Activated CD8-positive, alpha-beta memory T cell treated with anti-CD3 and anti-CD28 coated beads for 1 hour (primary cell): ENCODE measurements at places on chromosomes 4 and X.

DNA sequence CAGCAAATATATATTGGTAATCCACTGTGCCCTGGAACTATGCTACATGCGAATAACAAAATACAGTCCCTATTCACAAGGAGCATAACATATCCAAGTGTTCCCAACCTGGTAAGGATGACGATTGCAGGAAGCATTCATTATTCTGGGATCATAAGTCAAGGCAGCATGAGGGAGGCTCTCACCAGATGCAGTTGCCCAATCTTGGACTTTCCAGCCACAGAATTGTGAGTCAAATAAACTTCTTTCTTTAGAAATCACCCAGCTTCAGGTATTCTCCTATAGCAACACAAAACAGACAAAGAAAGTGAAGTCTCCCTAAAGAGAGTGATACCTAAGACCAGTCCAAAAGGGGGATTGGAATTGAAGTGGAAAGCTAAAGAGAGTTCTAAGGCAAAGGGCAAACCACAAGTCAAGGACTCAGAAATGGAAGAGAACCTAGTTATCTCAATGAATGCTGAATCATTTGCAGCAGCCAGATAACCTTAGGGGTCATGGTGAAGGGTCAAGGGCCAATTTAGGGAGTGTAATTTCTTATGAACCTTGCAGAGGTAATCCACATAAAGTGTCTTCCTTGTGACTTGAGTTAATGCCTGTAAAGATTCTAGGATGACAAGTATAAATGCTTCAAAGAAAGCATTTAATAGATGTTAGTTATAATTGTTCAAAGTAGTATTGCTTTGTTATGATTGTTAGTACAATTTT lies 103.1 kb upstream of the PCDH7 start:
- DNase-seq, result no peak

GRCh38 chr4:149784018-149784417 lies 31.6 kb downstream of the IQCM start:
- DNase-seq, result no peak

DNA sequence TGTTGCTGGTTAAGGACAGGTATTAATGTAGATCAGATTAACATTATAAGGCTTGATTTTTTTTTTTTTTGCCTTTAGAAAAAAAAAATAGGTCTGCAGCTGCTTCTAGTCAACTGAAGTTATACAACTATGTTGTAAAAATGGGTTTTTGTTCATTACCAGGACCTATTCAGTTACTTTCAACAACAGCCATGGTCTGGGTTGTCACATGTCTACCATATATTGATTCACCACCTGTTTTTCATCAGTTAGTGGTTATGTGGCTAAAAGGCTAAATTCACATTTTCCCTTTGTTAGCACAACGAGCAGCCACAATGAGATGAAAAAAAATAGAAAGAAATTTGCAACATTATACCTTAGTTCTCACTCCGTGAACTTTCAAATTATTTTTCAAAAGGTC lies 45.5 kb downstream of the GLRB start:
- no peak for DNase-seq

DNA sequence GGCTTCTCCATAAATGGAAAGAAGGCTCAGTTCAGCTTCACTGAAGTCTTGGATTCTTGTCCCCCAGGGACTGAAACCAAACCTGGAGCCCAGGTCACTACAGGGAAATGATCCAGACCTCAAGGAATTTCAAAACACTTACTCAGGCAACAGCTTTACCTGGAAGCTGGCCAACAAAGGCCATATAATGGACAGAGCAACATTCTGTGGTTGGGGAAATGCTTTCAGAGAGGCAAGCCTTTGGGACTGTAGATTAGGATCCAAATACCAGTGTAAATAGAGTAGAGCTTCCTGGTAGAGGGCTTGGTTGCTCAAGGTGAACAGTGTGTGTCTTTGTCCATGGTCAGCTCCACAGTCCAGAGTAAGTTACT lies 57.0 kb upstream of the PROM1 start:
- no peak for DNase-seq

DNA sequence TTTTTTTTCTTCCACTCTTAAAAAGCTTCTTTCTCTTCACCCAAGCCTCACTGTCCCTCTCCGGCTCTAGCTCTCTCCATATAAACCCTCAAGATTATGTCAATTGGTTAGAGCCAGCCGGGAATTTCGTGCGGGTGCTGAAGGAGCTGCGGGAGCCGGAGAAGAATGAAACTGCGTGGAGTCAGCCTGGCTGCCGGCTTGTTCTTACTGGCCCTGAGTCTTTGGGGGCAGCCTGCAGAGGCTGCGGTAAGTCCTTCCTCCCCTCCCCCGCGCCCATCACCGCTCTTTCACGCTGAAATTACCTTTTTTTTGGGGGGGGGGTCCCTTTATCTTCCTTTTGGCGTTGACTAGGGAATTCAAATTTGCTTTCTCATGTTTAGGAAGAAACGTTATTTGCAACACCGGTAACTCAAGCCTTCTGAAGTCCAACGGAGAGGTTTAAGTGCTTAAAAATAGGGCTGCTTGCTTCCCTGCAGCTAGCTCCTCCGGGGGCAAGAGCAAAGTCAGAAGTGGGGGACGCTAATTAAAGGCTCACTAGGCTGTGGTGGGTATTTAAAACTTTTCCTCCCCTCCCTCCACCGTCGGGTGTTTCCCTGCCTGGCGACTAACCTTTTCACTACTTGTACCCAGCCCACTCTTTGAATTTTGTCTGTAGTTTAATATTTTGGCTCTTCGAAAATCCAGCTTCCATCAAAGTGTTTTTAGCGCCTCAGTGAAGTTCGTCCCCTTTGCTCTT lies 491 bp downstream of the COL4A5 start:
- no peak for DNase-seq

GRCh38 chr4:100519205-100519604 lies 1.4 kb upstream of the EMCN start:
- no peak for DNase-seq

GRCh38 chrX:129529685-129530281 lies 6.5 kb upstream of the SMARCA1 start:
- no peak for DNase-seq

DNA sequence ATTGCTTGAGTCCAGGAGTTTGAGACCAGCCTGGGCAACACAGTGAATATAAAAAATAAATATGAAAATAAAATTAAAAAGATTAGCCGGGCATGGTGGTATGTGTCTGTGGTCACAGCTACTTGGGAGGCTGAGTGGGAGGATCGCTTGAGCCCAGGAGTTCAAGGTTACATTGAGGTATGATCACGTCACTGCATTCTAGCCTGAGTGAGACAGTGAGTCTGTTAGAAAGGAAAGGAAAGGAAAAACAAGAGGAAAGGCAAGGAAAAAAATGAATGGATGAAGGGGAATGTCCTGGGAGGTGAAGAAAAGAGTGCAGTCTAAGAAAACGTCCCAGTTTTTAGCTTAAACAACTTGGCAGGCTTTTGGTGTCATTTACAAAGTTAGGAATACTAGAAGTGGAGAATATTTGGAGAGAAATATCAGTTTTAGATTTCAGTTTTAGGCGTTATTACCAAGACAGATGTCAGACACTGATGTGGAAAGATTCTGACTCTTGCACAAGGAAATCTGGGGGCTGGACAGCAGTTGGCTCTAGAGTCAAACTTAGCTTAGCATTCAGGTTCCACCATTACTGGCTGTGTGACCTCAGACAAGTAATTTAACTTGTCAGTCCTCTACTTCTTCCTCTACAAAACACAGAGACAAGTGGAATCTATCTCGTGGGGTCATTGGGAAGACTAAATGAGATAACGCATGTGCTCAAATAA lies 139.0 kb downstream of the TSPAN5 start:
- no peak for DNase-seq

DNA sequence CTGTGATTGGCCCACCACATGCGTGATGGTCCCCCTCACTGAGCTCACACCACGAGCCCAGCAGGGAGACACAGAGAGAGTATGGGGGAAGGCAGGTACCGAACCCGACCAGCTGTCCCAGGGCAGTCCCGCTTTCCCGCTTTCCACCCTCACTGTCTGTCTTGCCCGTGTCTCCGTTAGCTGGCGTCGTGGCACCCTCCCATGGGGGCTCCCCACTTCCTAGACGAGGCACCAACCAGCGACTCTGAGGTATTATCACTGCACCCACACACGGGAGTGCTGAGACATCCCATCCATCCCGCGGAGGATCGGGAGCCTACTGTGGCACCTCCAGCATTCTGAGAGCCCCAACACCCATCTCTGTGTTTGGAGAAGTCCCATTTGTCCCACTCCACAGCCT lies 43.0 kb upstream of the NHSL2 start:
- DNase-seq, result no peak

GRCh38 chr4:178953447-178954120 lies 1511.3 kb upstream of the AGA start:
- no peak for DNase-seq

DNA sequence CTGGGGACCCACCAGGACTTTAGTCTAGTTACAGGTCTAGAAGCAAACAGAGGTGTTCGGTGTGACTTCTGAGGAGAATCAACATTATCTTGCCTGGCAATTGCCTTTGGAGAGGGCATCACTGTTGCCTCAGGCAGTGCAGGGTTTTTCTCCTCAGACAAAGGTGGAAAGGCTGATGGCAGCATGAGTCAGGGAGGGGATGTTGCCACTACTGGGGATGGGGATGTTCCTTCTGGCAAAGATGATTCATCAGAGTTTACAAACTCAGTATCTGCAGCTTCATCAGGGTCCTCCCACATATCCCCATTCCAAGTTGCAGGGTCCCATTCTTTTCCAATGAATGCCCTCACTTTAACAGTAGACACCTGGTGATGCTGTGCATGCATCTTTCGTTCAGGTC lies 91.3 kb upstream of the GALNTL6 start:
- no peak for DNase-seq

- no peak for DNase-seq
Observed at GRCh38 chr4:151990201-151990600, 229.4 kb upstream of the GATB start.

DNA sequence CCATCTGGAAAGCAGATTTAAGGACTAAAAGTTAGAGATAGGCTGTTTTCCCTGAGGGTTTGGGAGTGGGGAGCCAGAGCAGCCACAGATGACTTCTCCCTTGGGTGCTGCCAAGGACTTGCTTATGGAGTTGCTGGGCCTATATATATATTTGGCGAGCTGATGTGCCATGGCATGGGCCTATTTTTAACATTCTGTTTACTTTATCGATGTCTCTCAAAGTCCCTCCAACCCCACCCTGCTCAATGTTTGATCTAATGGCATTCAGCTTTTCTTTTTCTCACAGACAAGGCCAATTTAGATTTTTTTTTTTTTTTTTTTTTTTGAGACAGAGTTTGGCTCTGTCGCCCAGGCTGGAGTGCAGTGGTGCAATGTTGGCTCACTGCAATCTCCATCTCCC lies 6.1 kb upstream of the CUL4B start:
- no peak for DNase-seq

DNA sequence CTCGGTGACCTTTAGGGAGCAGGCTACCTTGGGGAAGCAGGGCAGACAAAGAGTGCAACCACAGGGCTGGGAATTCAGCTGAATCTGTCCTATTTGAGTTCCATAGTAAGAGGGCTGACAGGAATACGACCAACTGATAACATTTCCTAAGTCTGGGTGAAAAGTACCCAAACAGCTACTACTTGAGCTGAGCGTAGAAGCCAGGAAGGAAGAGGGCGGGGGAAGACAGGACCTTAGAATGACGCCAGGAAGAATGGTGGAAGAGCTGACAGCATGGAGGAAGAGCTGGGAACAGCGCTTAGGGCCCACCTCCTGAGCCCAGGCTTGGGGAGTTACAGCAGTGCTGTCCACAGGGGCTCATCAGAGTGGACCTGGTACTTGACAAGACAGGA lies 14.4 kb downstream of the MECP2 start:
- DNase-seq, result no peak

GRCh38 chrX:33840176-33840575 lies 291.9 kb downstream of the FAM47A start:
- no peak for DNase-seq

GRCh38 chr4:61540944-61541343 lies 340.8 kb downstream of the ADGRL3 start:
- DNase-seq, result no peak

- DNase-seq, result no peak
Observed at GRCh38 chr4:70452946-70453345, 19.1 kb upstream of the MUC7 start.

- DNase-seq, result no peak
Observed at GRCh38 chr4:124415146-124415545, 297.4 kb downstream of the ANKRD50 start.

GRCh38 chr4:134883831-134884449 lies 682.4 kb upstream of the PABPC4L start:
- DNase-seq, result no peak

GRCh38 chr4:61401771-61402170 lies 201.6 kb downstream of the ADGRL3 start:
- DNase-seq, result no peak

DNA sequence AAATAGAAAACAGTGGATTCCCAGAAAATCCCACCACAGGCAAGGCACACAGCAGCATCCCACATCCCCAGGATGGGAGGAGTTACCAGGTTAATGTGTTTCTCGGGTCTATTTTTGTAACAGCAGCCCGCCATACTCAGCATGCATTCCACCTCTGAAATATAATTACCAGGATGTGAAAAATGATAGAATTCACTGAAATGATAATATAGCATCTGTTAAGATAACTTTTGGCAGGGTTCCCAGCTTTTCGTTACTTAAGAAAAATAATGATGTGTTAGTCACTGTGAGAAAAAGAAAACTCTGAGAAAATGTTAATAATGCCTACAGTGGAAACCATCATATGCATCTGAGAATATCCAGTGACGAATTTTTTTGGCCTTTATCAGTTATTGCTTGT lies 87.1 kb downstream of the VCX2 start:
- DNase-seq, result no peak

DNA sequence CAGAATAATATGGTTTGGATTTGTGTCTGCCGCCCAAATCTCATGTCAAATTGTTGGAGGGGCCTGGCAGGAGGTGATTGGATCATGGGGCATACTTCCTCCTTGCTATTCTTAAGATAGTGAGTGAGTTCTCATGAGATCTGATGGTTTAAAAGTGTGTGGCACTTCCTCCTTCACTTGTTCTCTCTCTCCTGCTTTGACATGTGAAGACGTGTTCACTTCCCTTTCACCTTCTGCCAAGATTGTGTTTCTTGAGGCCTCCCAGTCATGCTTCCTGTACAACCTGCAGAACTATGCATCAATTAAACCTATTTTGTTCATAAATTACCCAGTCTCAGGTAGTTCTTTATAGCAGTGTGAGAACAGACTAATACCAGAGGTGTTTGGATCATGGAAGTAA lies 325.7 kb upstream of the GIMD1 start:
- no peak for DNase-seq

GRCh38 chrX:2585158-2585470 lies 84.3 kb upstream of the DHRSX start:
- DNase-seq, result no peak

DNA sequence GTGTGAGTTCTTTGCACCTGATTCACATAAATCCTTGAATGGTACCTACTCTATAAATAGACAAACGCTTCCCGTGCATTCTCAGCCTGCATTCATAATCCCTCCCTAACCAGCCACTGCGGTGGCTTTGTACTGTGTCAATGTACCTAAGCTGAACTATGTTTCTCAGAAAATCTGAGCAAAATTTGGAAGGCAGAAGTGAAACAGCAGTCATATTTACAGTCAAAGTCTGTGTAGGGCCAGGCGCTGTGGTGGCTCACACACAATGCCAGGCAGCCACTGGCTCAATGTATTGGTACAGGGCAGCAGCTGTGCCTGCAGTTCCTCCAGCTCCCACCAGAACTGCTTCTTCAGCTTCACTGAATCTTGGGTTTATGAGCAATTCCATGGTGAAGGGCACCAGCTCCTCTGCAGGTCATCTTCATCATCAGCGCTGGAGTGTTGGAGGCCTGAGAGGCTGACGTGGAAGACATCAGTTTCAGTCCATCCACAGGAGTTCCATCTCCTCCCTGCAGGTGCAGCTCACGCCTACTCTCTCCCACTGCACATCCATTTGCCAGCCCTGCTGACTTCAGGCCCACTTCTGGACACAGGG lies 32.3 kb upstream of the IRF2 start:
- DNase-seq, result no peak
